IPS DF 6.9 (cell line): ENCODE measurements at places on chromosomes 5 and 9.
A peak's percentile ranks its signal among the peaks of the same experiment; 100 is the strongest.

DNA sequence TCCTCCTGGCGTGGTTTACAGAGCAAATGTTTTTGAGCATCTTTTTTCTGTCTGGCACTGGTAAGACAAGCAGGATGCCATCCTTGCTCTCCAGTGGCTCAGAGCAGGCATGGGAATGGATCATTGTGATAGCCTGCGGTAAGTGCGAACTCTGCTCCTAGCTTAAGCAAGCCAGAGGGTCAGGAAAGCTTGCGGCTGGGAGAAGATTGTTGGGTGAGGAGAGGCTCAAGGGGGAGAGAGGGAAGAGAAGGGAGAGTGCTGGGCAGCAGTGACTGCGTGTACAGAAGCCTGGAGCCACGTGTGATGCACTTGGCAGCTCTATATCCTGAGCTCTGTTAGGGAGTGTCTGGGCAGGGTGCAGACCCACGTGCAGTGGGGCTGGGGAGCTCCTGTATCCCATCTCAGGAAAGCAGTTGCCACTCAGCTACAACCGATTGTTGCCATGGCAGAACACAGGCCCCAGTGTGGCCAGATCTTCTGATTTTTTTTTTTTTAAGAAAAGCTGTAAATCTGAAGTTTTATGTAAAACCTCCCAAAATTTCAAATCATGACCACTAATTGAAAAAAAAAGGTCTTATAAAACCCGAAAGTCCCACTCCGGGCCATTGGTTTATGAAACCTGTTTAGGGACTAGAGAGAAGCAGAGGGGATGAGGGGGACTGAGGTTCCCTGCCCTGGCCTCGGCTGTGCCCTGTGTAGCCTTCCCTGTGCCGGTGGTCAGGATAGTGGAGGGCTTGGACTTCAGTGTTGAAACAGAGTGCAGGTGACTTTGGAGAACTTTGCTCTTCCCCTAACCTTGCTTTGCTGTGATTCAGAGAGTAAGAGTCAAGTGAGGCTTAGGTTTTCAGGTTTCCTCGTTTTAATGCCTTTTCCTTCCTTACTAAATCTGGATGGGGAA is 67.3 kb downstream of the ZNF618 start:
- no peak for DNase-seq

DNA sequence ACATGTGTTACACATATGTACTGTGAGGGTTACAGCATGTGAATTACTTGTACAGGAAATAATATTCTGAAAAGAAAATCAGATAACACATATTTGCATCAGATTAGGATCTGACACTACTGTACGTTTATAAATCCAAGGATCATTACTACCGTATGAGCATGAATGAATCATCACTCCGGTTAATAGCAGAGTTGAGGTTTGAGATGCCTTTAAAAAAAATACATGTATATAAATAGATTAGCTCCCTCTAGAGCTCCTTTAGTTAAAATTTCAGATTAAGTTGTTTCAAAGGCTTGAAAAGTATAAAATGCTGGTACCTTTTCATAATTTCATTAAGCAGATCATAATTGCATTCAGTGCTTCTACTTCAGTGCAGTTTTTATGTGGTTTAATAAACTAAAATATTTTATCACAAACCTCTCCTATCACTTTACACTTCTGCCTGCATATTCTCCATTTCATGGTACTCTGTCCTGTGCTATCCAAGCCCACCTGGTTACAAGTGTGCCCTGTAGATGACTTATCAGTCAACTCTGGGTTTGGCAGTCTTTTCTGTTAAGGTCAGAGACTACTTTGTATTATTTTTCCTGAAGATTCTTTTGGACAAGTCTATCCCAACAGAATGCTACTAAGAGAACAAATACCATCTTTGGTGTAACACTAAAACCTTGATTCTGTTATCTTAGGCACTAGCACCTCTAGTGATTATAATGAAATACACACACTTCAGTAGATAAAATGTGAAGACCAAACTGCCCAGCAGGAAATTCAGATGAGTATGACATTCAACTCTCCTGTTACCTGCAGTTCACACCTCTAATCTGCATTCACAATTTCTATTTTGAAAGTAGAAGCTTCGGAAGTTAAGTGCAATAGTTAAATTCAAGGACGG is 48.0 kb upstream of the POU5F2 start:
- no peak for DNase-seq

GRCh38 chr9:137077758-137078693 is 709 bp downstream of the UAP1L1 start:
- no peak for DNase-seq

DNA sequence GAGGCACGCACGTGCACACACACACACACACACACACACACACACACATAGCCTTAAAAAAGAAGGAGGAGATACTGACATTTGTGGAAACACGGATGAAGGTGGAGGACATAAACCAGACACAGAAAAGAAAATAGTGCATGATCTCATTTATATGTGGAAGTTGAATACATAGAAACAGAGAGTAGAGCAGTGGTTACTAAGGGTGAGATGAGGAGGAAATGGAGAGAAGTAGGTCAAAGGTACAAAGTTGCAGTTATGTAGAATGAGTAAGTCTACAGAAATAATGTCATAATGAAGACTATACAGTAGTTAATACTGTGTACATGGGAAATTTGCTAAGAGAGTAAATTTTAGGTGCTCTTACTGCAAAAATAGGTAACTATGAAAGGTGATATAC is 412.2 kb upstream of the CDH9 start:
- DNase-seq, result no peak

DNA sequence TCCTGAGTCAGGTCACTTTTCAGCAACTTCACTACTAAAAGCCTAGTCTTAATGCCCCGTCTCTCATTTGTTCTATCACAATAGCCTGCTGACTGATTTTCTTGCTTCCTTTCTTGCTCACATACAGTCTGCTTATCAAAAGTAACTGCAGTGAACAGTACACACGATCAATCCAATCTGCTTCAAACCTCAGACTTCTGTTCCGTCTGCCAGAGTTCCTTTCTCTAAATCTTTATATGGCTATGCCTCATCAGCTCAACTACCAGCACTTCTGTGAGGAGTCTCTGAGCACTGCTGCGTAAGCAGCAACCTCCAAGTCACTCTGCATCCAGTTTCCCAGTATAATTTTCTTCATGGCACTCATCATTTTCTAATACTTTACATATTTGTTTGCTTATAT is 34.8 kb upstream of the PUM3 start:
- DNase-seq, result no peak

DNA sequence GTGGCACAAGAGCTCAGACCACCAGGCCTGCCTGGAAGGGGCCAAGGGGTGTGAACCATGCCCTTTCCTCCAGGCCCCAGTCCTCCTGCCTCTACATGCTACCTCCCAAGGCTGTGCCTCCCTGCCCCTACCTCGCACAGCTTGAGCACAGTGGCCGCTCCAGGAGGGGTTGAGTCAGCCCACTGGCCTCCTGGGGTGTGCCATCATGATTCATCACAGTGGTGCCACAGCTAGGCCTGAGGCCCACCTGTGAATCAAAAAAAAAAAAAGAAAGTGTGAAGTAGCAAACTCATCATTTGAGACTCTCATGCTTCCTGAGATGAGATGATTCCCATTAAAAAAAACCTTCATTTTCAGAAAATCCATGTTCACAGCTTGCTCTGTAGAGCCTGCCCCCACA is 240.5 kb downstream of the HSPA4 start:
- DNase-seq, result no peak

- no peak for DNase-seq
These were observed 18.5 kb downstream of the CCDC69 start for GRCh38 chr5:151205411-151205810.

- DNase-seq, result no peak
These were observed 504 bp upstream of the ZNF618 start for GRCh38 chr9:113875459-113876150.

DNA sequence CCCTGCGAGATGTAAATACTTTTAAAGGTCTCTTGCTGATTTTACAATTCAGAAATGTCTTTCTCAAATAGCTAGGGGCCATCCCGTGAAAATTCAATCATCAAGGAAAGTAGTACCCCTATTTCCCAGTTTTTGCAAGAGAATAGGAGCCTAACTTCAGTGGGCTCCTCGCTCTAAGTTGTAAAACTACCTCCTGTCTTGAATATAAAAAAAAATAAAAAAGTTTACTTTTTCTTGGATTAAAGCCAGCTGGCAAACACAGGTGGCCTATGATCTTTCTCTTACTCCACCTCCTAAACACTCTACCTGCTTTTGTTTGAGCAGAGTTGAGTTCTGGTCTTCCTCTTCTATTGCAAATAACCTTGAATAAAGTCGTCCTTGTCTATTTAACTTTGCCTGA is 79.4 kb downstream of the SLCO4C1 start:
- peak; percentile 4 for DNase-seq

DNA sequence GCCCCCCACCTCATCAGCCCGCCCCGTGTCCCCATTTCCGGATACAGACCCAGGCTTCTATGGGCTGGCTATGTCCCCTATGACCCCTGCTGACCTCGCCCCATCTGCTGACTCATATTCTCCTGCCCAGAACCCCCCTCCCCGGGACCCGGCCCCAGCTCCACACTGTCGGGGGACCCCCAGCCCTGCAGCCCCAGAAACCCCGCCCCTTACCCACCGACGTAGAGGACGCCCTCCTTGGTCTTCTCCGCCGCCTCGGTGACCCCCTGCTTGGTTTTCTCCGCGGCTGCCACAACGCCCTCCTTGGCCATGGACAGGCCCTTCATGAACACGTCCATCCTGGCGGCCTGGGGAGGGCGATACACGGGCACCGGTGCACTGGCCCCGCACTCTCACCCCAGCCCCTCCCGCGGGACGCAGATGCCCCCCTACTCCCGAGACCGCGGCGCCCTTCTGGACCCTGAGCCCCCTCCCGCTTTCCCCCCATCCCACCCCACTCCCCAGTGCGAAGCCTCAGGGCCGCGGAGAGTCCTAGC is 949 bp downstream of the SNCB start:
- no peak for DNase-seq

GRCh38 chr9:100167915-100168654 is 69.0 kb downstream of the INVS start:
- DNase-seq, result no peak

DNA sequence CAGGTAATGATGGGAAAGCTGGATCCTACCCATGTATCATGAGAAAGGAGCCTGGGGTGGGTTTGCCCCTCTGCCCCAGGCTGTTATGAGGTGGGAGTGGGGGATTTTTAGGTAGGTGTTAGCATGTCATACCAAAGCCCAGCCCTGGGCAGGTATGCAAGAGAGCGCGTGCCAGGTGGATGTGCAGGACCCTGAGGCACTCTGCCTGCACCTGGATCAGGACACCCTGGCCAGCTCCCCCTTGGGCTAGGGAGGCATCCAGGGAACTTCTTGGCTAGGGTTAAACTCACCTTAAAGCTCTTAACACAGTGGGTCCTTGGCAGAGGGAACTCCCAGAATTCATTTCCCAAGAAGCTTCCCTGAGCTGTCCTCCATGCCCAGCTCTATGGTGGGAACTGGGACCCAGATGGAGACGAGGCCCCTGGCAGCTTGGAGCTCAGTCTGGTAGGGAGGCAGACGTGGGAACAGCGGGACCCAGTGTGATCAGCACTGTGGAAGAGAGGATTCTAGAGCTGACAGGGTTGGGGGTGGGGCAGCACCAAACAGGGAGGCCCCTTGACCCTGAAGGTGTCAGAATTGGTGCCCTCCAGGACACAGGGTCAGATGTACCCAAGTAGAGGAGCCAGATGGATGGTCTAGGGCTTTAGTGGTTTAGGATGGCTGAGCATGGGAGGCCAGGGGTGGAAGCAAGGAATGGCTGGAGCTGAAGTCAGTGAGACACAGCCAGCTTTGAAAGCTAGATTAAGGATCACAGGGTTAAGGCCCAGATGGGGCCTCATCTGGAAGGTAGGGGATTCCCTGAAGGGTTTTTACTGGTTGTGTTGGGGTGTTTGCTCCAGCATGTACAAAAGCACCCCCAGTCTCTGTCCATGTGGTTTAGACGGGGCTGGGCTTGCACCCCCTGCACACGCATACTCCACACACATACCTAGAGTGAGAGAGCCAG is 2.2 kb upstream of the PRR7 start:
- DNase-seq, result no peak

DNA sequence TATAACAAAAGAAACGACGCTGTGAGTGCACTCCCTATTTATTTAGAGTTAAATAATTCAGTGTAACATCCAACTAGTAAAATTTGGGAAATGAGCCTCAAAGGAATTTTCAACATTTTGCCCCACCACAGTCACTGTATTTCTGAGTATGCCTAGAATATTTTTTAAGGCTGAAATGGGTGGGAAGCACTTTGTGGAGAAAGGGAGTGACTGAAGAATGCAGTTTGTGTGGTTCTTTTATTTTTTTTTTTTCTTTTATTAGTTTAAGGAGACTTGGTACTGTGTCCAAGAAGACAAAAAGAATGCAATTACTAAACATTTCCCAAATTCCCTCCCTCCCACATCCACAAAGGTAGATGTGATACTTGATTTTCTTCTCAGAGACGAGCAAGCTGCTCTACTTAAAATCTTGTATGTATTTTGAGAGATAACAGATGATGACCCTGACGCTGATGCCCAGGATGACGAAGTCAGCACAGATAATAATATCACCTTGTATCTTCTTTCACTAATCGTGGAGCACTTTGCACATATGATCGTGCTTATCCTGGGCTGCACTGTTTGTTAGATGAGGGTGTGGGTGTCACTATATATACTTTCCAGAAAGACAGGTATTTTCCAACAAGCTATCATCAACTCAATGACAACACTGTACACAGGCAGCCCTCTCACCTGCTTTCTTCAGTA is 586.3 kb downstream of the RAB3C start:
- no peak for DNase-seq

DNA sequence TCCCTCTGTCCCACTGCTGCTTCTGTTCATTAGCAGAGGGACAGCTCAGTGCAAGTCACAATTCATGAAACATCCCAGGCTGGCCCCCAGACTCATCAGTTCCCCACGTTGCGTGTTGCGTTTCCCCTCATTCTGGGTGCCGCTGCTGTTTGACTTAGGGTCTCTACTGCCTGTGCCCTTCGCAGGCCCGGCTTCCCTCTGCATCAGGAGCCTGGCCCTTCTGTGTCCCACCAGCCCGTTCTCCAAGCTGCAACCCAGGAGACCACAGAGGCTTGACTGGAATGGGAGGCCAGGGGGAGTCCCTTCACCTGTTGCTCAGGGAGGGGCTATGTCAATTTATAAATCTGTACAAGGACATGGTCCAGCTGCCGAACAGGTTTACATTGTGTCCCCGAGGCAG is 53.9 kb upstream of the SUSD3 start:
- no peak for DNase-seq

DNA sequence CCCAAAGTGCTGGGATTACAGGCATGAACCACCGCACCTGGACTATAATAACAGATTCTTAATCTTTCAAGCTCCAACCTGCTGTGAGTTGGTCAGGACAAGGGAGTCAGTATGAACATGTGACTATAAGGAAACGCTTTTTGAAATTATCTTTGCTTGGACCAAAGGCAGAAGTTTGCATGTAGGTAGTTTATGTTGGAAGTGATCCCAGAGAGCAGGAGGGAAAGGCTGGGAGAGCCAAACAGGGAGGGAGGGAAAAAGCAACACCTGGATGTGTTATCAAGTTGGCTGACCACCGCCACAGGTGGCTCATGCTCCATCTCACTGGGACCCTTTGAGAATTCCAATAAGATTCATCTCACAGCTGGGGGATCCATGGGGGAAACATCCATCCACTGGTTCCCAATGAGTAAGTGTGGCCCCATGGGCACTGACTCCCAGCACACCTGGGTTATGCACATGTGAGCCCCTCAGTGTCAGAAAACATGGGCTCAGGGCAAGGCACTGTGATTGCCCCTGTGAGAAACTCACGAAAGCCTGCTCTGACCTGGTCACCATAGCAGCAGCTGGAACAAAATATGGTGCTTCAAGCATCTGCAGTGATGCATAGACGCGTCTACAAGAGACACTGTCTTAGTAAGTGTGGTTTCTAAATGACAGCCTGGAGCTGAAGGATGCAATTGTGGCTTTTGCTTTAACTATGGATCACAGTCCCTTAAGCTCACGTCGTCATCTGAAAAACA is 62.1 kb downstream of the ARSB start:
- DNase-seq, result no peak

GRCh38 chr9:77843871-77844155 is 187.8 kb downstream of the GNAQ start:
- DNase-seq, result no peak
